ENCODE measurements at places on chromosomes 16 and 17.
A peak's percentile ranks its signal among the peaks of the same experiment; 100 is the strongest.

DNA sequence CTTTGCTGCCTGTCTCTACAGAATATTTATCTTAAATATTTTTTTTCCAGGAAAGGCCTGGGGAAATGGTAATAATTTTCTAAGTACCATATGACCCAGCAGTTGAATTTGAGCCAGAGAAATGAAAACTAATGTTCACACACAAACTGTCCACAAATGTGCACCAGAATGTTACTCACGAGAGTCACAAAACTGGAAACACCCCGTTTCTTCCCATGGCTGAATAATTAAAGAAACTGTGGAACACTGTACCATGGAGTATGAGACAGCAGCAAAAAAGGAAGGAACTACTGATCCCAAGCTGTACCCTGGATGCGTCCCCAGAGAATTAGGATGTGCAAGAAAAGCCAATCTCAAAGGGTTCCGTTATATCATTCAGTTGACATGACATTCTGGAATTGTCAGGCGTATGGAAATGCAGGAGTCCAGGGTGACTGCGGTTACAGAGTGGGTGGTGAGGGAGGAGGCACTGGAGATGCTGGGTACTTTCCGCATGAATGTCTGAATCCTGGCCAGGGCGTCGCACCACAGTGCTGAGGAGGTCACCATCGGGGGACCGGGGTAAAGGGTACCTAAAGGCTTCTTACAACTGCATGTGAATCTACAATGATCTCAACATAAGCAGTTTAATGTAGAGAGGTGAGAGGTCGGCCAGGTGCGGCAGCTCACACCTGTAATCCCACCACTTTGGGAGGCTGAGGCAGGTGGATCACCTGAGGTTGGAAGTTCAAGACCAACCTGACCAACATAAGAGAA, 34.5 kb downstream of the USP22 start:
- DNase-seq, result no peak

DNA sequence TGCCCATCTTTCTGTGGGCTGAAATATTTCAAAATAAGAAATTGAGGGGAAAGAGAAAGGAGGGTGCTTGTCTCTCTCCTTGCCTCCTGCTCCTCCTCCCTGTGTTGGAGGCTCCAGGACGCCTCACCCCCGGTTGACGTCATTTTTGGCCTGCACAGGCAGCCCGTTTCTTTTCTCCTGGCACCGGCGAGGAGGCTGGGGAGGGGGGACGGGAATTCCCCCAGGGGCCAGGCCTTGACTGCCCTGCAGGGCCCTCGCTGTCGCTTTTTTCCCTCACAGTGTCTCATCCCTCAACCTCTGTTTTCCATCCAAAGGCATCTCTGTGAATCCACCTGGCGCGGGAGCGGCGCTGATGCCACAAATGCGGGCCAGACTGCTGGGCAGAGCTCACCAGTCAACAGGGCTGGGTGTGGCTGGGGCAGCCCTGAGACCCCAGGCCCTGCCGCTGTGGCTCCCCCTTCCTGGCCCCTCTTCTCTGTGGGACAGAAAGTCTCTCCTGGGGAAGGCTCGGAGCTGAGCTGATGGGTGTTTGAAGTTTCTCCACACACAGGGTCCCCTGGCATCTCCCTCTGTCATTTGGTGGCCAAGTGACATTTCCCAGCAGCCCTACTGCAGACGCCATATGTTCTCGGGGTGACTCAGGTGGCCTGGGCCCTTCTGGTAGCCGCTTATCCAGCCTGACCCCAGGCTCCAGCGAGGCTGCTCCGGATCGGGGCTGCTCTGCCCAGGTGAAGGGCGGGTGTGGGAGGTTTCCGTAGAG, 16.0 kb downstream of the CENPX start:
- peak; percentile 55 for DNase-seq

- no peak for DNase-seq
These were observed 215.1 kb downstream of the PRKCA start for GRCh38 chr17:66517336-66518009.

DNA sequence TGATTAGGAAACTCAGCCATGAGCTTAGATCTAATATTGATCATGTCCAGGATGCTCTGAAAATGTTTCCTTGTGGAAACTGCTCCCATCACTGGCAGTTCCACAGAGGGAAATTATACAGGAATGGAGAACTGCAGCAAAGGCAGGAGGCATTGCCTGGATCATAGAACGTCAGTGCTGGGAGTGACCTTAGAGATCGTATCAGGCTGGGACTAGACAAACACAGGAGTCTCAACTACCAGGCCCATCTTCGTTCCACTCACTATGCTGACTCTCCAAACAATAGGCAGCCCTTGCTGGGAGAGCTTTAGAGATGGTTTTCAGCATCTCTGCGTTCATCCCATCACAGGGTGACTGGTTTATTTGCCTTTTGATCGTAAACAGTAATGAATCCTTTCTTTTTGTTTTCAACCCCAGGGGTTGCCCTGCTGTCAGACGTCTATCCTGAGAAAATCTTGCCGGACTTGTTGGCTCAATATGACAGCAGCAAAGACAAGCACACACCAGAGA, 130.3 kb downstream of the TANGO6 start:
- no peak for DNase-seq

- no peak for DNase-seq
These were observed 48.8 kb upstream of the SIAH1 start for GRCh38 chr16:48433850-48434530.

- DNase-seq, result no peak
These were observed 504.9 kb upstream of the HSBP1 start for GRCh38 chr16:83302853-83303252.

- no peak for DNase-seq
These were observed 32.2 kb downstream of the FAM222B start for GRCh38 chr17:28810437-28810836.

GRCh38 chr16:20072146-20072873, 1.4 kb downstream of the GPR139 start:
- DNase-seq, result no peak

DNA sequence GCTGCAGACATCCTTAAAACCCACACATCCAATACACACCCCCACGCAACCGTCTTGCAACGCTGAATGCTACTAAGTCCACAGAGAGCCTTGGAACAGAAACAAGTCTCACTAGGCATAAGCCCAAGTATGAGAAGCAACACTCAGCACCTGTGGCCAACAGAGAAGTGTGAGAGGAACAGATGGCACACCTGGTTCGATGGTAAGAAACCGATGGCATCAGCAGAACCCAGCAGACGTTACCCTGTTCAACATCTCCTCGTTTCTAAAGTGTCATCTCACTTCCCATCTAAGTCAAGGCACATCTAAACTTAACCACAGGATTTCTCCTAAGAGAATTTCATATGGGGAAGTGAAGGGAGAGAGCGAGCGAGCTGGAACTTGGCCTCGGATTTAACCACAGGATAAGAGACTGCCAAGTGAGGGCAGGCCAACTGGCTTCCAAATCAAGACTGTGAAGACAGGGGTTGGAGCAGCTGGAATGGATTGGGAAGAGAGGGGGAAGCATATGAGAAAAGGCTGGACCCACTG, 41.0 kb downstream of the NXPH3 start:
- no peak for DNase-seq

DNA sequence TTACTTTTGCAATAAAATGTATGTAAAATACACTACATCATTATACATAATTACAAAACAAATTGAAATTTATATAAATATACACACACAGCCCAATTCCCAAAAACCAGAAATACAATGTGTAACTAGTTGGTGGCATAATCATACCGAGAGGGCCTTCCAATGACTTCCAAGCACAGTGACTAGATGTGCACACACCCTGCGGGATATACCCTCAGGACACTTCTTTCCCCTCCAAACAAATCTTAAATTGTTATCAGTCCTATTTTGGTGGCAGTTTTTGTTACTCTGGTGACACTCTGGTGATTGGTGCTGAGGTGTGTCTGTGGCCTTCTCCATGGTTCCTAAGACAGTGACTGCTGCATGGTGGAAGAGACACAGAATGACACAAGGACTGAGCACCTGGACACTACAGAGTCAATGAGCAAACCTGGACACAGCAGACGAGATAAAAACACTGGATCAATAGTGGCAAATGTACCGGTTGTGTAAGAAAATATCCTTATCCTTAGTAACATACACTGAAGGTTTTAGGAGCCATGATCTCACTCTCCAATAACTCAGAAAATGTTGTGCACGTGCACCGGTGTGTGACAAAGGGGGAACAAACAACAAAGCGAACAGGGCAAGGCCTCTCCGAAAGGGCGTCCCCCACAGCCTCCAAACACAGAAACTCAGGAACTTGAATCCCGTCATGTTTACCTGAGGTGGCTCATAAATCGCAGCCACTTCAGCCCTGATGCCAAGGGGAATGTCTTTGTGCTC, 32.9 kb downstream of the NPLOC4 start:
- DNase-seq, result no peak

GRCh38 chr16:23248261-23249194, 53.6 kb upstream of the SCNN1B start:
- no peak for DNase-seq

DNA sequence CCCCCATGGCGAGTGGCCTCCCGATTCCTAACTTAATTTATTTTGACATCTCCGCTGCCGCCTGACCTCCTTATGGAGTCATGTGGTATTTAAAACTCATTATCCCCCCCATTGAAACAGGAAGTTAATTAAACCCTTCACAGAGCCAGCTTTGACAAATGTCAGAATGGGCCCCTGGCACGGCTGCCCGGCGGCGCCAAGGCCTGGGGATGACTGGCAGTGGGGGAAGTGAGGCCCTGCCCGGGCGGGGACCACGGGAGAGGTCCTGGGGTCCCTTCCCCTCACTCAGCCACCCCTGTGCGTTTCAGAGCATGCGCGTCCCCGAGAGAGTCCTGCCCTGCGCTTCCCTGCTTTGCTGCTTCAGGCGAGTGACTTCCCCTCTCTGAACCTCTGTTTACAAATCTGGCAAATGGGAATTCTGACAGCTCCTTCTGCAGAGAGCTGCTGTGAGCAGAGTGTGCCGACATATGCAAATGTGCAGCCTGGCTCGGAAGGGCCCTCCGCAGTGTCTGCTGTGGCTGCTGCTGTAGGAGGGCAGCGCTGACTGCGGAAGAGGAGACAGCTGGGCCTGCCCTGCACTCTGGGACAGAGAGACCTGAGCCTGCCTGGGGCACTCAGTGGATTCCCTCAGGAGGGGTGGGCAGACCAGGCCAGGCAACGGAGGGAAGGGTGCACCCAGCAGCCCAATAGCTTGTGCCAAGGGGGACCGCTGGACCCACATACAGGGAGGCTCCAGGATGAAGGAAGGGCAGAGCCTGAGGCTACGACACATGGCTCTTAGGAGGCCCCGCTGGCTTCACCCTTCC, 4.4 kb upstream of the ZFPM1 start:
- DNase-seq, result no peak

GRCh38 chr17:7885367-7886226, 3.0 kb upstream of the CHD3 start:
- peak; percentile 63 for DNase-seq

DNA sequence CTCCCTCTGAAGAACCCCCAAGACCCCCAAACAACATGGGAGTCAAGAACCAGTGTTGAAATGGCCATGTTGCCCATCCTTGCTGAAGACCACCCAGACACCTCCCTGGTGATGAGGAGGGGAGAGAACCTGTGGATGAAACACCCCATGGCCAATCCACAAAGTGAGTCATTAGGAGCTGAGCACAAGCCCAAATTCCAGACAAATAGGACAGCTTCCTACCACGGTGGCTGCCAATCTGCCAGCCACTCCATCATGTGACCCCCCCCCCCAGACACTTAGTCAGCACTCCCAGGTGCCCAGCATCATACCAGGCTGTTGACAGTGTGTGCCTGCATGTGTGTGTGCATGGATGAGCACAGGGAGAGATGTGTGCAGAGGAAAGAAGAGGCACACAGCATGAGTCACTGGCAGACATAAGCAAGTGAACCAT, 26.4 kb upstream of the RPL38 start:
- peak; percentile 38 for DNase-seq

DNA sequence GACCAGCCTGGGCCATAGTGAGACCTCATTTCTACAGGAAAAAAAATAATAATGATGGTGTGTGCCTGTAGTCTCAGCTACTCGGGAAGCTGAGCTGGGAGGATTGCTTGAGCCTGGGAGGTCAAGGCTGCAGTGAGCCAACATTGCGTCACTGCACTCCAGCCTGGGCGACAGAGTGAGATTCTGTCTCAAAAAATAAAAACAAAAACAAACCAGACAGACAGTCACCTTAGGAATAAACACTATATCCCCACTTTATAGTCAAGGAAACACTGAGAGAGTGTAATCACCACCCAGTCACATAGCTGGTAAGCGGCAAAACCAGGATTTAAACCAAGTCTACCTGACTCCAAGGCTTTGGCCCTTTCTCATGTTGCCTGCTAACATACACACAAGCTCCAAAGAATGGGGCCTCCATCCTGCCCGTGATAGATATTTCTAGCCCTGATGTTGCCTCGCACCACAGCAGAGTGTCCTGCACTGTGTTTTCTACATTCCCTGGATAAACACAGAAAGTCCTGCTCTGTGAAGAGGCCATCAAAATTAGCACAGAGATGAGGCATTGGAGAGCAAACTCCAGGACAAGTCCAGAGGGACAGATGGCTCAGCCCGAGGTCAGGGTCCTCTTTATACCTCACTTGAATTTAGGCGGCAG, 66.1 kb upstream of the SMURF2 start:
- no peak for DNase-seq

DNA sequence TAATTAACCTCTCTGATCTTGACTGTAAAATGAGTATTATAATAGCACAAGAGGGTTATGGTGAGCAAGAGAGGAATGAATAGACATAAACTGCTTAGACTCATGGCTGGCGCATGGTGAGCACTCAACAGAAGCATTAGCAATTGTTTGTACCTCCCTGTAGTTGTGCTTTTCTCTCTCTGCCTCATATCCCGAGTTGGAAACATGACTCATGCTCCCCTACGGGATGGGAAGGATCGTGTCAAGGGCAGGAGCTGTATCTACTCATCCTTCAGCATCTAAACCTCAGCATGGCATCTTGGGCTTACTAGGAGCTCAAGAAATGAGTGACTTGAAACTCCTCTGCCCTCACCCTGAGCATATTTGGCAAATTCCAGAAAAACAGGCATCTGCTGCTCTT, 299.6 kb downstream of the MAP2K4 start:
- DNase-seq, result peak; percentile 96

All from fibroblast of skin of back (primary cell).